Sciatic nerve (tissue), 2 donors: ENCODE measurements at places on chromosomes 16 and 17.
A peak's percentile ranks its signal among the peaks of the same experiment; 100 is the strongest.

DNA sequence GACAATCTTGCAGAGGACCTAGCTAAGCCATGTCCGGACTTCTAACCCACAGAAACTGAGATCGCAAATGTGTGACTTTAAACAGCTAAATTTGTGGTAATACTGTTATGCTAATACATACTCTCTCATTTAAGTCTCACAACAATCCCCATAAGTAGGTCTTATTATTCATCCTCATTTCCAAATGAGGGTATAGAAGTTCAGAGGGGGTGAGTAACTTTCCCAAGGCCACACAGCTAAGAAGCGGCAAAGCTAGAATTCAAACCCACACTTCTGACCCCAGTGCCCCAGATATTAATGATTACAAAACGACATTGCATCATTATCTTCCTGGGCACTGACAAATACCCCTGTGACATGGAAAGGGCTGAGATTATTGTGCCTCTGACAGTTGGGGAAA, 81.4 kb downstream of the CNGB1 start:
- no peak for DNase-seq

- peak; percentile 79 for DNase-seq
Measured at GRCh38 chr17:49180303-49180702, 30.1 kb downstream of the GNGT2 start.

GRCh38 chr17:8745586-8746500, 1.2 kb upstream of the CCDC42 start:
- DNase-seq: peak; percentile 87

GRCh38 chr16:87044032-87044382, 273.2 kb downstream of the C16orf95 start:
- no peak for DNase-seq

DNA sequence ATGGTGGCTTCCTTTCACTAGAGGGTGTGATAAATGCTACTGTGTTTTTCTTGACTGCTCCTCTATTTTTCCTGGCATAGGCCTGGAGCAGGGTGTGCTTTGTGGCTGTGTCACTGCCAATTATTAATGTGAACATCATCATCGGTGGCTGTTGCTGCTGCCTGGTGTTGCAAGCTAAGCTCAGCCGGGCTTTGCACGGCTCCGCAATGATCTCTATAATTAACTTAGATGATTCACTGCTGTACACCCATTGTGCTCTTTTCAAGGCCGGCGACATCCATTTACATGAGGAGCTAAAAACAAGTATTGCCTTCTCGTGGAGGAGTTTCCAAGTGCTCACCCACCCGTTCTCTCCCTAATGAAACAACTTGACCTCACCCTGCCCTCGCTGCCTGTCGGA, 160.1 kb upstream of the IRX3 start:
- no peak for DNase-seq

GRCh38 chr17:8384801-8385378, 1.9 kb upstream of the RPL26 start:
- no peak for DNase-seq

GRCh38 chr16:49932434-49932833, 76.5 kb upstream of the ZNF423 start:
- DNase-seq: peak; percentile 1

GRCh38 chr16:89971495-89972243, 23.1 kb downstream of the DEF8 start:
- DNase-seq: no peak

- DNase-seq: no peak
Measured at GRCh38 chr16:65534121-65534528, 412.3 kb upstream of the CDH11 start.

DNA sequence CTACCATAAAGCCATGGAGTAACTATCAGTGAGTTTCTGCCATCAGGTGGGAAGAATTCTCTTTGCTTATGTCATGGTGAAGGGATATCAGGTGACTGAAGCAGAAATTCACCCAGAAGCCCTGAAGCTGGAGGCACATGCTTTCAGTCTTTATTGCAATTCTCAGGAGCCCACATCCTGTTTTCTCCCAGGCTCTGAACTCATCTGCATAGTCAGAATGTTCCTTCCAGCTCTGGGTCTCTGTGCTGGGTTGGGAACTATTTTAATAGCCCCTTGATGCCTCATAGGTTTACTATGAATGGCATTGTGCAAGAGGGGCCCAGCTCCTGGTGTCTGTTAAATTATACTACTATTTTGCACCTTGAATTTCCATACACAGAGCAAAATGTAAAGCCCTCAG, 198.4 kb upstream of the SOX9 start:
- no peak for DNase-seq

DNA sequence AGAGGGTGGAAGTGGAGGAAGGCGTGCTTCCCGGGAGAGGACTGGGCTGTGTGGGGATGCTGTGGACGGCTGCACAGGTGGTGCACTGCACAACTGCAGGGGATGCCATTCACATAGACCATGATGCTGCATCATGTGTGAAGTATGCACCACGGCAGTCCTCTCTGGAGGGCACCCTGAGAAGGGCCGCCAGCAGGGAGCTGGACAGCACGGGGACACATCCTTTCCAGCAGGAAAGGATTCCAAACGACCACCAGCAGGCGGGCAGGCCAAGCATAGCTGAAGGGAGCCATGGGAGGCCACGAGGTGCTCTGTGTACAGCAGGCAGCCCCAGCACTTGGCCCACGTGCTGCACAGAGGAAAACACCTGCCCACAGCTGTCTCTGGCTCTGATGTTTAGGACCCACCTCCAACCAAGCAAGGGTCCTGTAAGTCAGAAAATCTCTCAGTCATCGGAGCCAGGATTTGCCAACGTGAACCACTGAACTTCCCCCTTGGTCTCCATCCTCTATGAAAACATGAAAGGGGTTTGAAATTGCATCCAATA, 10.1 kb downstream of the ACTG1 start:
- no peak for DNase-seq

GRCh38 chr16:1825381-1825863, 1.2 kb downstream of the HAGH start:
- DNase-seq: no peak

DNA sequence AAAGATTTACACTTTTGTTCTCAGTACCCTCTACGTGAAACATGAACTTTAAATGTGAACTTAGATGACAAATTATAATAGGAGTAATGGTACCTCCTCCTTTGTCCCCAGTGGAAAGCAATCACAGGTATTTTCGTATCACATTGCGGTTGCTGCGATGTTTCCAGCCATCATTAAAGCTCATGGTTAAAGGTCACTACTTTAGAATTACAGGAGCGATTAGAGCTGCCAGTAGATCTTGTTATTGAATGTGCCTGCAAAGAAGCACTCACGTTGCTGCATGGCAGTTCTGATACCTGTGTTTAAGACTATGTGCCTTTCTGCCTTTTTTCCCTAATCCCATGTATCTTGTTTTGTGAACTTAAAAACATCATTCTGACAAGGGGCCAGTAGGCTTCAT, 301.0 kb downstream of the CPPED1 start:
- DNase-seq: no peak

DNA sequence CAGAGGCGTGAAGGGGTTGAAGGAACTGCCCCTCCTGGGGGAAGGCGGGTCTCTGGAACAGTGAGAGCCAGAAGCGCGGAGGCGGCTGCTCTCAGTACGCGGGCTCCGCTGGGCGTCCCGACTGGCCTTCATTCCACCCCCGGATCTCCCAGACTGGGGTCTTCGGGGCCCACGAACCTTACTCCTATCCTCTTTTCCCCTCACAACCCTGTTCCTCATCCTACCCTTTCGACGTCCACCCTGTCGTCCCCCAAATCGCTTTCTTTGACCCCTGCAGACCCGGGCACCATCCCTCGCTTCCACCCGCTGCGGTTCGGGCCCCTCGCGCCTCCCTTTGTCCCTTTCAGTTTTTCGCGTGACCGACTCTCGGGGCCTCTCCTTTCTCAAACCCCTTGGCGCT, 2114.6 kb downstream of the TP53TG3F start:
- no peak for DNase-seq

DNA sequence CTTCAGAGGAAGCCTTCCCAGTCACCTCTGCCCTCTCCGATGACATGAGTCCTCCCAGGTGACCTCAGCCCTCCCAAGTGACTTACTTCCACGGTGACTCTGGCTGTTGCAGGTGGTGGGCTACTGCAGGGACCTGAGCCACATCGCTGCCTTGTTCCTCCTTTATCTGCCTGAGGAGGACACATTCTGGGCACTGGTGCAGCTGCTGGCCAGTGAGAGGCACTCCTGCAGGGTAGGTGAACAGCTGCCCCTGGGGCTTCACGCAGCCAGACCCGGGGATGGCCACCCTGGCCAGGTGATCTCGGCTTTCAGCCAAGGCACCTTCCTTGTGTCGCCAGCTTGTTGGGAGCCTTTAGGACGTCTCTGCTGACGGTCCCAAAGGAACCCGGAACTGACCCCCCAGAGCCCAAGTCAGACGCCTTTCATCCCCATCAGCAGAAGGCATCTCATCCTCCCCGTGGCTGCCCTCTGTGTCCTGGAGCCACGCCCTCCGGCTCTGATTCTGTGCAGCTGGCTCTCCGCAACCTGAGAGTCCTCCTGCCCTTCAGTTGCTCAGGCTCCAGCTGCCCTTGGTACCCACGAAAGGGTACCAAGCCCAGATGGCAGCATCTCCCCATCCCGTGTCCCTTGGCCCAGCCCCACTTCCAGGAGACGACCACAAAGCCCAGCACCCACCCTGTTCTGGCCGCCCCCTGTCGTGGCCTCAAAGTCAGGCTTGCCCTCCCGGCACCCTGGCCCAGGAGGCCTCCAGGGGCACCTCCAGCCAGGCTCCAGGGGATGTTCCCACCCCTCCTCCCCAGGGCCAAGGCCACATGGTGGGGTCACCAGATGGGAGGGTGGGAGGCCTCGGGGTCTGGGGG, 81.7 kb downstream of the GOSR1 start:
- DNase-seq: no peak

DNA sequence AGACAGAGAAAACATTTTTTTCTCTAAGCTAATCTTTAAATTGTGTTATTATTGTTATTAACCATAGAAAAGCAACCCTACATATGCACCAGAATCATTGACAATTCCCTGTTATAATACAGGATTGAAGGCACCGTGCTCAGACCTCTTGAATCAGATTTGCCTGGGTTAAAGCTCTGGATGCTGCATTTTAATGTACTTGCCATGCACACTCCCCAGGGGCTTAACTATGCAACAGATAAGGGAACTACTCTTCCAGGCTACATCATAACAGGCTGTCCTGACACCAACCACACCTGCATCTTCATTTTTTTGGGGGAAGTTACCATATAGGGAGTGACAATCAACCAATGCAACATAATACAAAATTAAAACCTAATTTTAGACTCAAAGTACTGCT, 1187.6 kb upstream of the CDH8 start:
- no peak for DNase-seq

- DNase-seq: no peak
Measured at GRCh38 chr16:30621765-30622164, 11.6 kb upstream of the ZNF689 start.

GRCh38 chr17:82332669-82333278, 792 bp downstream of the SECTM1 start:
- peak; percentile 76 for DNase-seq

DNA sequence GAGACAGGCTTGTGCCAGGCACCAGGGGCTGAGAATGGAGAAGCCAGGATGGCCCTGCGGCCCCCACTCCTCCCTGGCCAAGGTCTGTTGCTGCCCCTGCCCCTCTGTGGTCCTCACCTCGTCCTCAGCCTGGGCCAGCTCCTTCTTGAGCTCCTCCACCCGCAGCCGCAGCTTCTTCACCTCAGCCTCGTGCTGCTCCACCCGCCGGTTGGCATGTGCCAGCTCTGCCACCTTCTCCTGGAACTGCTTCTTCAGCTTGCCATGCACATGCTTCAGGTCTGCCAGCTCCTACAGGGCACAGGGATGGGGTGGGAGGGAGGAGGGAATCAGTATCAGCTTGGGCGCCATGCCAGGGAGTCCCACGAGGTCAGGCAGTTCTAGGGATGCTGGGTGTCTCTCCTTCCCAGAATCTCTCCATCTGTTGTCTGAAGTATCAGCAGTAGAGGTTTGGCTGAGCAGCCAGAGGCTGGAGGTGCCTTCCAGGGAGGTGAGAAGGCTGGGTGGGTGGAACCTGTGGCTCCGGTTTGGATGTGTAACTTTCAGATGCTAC, 20.1 kb downstream of the CCDC102A start:
- DNase-seq: no peak

DNA sequence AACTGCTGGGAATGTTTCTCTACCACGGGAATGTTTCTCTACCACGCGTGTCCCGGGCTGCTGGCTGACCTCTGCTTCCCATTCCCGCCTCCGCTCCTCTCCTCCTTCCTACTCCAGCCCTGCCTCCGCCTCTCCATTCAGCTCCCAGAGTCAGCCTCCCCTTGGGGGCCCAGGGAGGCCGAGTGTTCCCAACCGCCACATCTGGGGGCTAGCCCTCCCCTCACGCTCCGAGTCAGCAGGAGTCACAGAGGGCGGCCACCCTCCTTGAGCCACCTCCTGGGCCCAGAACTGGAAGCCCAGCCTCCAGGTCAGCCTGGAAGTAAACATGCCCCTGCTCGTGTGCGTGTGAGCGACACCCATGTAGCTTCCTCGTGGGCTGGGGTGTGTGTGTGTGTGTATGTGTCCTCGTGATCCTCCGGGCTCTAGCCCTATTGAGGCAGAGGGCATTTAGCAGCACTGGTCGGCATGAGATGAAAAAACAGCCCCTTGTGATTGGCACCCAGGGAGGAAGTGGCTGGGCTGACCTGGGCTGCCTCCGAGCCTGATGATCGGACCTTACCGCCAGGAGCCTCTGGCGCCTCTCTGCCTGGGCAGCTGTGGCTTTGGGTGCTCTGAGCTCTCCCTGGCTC, 7.3 kb downstream of the CYGB start:
- peak; percentile 86 for DNase-seq

GRCh38 chr16:67571464-67571863, 9.1 kb downstream of the CTCF start:
- no peak for DNase-seq

DNA sequence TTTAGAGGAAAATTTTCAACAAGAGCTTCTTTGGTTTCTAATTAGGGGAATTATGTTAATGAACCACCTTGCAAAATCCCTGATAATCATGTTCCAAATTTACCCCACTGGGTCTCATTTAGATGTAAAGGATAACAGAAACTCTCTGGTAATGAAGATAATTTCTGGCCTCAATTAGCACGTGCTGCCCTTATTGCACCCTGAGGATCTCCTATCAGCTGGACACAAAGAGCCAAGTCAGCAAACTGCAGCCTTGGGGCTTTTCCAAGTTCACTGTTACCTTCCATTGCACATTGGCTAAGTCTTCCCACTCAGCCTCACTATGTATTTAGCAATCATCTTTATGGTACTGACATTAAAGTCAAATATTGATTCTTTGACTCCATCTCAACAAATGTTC, 78.1 kb downstream of the GP2 start:
- DNase-seq: no peak

DNA sequence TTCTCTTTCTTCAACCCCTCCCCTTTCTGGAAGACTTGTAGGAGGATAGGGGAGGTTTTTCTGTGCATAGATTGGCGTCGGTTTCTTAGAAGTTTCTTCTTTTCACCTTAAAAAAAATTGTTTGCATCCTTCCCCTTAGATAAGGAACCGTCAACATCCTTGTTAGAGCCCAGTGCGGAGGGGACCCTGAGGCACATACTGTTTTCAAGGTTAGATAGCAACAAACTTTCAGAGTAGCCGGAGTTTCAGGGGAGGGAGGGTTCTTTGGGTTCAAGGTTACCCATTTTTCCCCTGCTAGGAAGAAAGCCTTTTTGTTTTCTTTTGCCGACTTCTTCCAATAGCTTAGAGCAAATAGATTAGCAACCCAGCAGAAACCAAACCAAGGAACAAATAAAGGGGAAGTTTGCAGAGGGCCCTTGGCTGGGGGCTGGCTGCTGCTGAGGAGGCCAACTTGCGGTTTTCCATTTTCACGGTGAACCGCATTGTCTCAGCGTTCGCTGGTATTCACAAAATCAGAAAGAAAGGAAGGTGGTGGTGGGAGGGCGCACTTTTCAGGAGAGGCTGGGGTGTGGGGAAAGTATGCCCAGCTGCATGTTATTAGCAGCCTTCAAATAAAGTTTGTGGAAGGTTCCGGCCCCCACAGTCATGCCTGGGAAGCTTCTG, 28.8 kb downstream of the MSI2 start:
- DNase-seq: no peak
